A549 (cell line): ENCODE measurements at places on chromosomes 2 and 18.

GRCh38 chr2:60998628-60999545 is 18.6 kb upstream of the PEX13 start:
- DNase-seq, result peak; percentile 67

DNA sequence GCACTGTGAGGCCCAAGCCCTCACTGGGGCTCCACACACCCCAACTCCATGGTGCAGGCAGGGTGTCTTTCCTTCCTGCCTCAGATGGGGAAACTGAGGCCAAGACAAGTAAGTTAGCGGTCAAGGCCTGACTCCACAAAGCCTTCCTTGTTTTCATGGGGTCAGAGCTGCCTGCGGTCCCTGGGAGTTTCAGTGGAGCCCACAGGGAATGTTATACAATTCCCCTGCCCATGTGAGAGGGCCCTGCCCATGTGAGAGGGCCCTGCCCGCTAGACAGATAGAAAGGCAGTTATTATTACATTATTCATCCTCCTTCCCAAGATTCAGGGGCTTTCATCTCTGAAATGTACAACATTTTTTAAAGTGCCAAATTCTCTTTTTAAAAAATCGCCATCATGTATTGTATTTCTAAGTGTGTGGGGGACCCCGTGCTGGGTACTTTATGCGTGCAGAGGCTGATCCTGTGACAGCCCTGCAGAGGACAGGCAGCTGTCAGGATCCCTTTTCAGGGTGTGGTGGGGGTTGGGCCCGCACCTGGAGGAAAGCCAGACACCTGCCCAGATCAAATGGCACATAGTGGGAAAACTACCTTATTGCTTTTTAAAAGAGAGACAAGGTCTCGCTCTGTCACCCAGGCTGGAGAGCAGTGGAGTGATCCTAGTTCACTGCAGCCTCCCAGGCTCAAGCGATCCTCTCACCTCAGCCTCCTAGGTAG is 23.4 kb downstream of the FBLN7 start:
- DNase-seq, result no peak

- DNase-seq, result no peak
These were observed 49.8 kb downstream of the ZC3H15 start for GRCh38 chr2:186535861-186536260.

- no peak for DNase-seq
These were observed 60.6 kb upstream of the ATP8B1 start for GRCh38 chr18:57863706-57864105.

- DNase-seq, result no peak
These were observed 7.1 kb downstream of the KCNF1 start for GRCh38 chr2:10918661-10919409.

DNA sequence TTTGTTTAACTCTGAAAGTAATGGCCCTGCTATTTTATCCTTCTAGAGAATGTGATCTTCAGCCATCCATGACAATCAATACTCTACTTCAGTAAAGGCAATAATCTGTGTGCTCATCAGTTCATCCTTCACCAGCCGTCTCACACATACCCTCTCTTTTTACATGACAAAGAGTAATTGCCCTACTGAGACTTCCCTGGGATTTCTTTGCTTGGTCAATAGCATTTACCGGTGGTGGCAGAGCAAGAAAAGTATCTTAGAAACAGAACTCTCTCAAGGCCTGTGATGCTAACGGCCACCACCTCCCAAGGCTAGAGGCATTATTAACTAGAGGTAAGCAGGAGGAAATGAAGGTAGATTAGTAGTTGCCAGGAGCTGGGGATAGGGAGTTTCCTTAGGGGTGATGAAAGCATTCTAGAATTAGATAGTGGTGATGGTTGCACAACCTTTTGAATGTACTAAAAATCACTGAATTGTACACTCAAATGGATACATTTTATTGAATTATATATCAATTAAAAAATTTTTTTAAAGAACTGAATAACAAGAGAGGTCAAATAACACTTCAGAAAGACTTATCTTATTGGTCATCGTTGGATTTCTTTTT is 57.9 kb upstream of the EPC2 start:
- no peak for DNase-seq

GRCh38 chr2:80473069-80473468 is 168.5 kb upstream of the LRRTM1 start:
- DNase-seq, result no peak

DNA sequence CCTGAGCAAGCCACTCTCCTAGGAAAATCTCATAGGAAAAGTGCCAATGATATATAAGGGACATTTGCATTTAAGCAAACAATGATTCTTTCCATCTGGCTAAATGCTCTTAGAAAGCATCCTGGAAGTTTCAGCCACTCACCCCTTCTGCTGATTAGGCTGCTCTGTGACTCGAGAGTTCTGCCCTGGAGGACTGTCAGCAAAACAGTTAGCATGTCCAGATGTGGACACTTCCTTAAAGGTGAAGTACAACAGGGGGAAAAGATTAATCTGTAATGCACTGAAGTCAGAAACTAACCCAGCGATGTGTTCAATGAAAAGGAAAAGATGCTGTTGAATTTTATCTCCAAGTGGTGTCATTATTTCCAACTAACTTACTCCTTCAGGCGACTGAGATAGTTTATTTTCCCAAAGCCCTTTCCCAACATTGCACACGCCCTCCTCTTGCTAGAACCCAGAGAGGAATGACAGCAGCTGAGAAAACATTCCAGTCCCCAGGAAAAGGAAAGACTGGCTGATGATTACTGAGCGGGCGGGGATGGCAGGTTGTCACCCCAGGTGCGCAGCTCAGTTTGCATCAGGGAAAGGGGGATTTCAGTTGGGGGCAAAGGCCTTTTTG is 214.0 kb downstream of the SS18 start:
- no peak for DNase-seq

DNA sequence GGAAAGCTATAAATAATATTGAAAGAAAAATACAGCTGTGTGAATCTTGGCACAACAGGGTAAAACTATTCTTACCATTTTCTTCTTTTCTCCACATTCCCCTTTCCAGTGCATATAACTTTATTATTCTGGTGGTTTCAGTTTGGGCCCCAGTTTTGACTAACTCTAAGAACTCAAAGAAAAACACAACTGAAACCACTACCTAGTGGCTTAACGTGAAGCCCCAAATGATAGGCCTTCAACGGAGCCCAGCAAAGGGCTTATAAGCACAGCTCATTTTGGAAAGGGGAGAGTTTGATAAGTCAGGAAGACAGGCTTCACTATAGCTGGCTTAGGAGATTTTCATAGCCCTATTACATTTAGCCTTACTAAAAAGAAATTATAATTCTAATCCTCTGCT is 62.4 kb downstream of the PPP1R1C start:
- no peak for DNase-seq

DNA sequence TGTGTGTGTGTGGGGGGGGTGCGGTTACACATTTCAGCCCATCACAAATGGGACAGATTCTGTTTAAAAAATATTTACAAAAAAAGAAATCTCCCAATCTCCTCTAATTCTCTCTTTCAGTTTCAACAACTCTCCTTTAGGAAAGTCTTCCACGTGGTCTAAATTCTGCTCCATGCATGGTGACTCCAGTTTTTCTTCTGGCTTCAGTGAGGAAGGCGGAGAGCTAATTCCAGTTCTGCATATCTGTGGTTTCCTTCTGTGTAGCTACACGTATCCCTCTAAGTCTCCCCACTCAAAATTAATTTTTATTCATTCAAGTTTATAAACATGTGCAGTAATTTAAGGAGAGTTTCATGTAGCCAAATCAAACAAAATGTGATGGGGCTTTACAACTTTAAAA is 111.6 kb downstream of the SLC4A3 start:
- no peak for DNase-seq

DNA sequence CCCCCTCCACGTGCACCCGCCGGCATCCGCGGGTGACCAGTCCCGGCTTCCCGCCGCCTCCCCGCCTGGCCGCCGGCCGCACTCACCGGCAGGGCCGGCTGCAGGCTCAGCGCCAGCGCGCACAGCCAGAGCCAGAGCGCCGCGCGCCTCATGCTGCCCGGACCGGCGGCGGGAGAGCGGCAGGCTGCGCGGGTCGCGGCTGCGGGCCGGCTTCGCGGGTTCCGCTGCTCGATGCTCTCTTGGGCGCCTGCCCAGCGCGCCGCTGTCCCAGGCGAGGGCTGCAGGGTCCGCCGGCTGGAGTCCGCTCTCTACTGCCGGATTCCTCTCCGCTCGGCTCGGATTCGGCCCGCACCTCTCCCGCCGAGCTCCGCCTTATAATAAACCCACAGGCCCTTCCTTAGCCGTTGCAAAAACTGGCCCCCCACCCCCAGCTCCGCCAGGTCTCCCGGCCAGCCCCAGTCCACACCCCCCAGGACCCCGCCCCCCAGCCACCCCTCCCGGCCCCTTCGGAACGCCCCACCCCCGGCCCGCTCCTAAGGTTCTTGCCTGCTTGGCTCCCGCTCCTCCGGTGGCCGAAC is at the start of gene SDC1:
SDC1 (minus strand) TSS at position 415 of the 578 bp plus-strand sequence; CDS start at position 152, 263 bp downstream.
- peak; percentile 82 for DNase-seq

- DNase-seq, result no peak
These were observed 34.3 kb downstream of the CCDC68 start for GRCh38 chr18:54924948-54925347.

- no peak for DNase-seq
These were observed 232.7 kb upstream of the SMAD2 start for GRCh38 chr18:48162956-48163737.
